AG04450 (cell line): ENCODE measurements at places on chromosomes 4 and X. TPM values are rescaled to one million over a fixed set of nuclear protein-coding genes. Genes with fewer than 3 reads are reported as not detected.

Gene POF1B
- not detected in 2 replicates for polyA plus RNA-seq

Gene PDLIM5
- 79.6 and 81.5 TPM in 2 replicates for polyA plus RNA-seq

Gene MAGEA12
- polyA plus RNA-seq: not detected in 2 replicates

Gene RIPPLY1
- not detected in 2 replicates for polyA plus RNA-seq

DNA sequence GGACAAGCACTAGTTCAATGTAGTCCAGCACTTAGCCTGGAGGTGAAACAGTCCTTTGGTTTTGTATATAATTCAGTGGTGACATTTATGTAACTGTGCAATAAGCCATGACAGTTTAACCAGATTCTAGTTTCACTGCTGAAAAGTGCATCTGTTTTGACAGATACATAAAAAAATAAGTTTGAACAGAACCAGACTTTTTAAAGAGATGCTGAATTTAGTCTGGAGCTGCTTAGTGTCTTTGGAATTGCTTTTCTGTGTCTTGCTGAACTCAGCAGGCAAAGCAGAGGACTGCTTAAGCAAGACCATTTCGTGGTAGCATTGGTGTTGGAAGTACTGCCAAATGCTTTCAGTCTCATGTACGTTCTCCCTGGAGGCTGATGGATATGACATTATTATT lies 393.5 kb downstream of the MAPK10 start:
- DNase-seq: no peak

DNA sequence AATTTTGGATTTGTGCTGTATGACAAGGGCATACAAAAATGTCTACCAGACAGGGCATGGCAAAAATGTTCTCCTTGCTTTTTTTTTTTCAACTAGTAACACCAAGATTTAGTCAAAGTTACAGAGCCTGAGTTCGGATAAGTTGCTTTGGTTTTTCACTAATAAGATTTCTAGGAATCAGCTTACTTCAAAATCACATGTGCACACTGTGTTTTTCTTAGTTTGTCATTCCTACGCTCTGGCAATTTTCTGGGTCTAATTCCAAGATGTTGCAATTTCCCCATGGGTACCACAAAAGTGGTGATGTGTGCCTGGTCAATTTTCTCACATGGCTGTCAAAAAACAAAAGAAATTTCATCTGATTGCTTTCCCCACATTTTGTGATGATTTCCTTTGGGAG lies 6.3 kb downstream of the C1QTNF7 start:
- DNase-seq: no peak

DNA sequence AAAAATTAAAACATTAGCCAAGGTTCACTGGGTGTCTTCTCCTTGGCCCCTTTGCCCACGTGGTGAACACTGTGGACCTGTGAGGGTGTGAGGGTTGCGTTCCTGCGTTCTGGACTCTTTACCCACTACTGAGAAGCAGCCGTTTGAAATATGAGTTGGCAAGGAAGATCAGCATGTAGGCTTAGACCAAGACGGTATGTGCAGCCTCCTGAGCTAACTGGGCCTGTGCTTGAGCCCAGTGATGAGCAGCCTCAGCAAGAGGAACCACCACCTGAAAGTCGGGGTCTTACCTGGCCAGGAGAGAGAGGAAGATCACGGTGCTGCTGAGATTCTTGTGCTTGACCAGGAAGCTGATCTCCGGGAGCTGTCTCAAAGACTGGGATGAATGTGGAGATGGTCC lies 19.5 kb downstream of the RGS12 start:
- DNase-seq: no peak
